ENCODE measurements at places on chromosomes 12 and 14.

- no peak for DNase-seq
Measured at GRCh38 chr12:121578230-121579189, 2.3 kb downstream of the KDM2B start.

DNA sequence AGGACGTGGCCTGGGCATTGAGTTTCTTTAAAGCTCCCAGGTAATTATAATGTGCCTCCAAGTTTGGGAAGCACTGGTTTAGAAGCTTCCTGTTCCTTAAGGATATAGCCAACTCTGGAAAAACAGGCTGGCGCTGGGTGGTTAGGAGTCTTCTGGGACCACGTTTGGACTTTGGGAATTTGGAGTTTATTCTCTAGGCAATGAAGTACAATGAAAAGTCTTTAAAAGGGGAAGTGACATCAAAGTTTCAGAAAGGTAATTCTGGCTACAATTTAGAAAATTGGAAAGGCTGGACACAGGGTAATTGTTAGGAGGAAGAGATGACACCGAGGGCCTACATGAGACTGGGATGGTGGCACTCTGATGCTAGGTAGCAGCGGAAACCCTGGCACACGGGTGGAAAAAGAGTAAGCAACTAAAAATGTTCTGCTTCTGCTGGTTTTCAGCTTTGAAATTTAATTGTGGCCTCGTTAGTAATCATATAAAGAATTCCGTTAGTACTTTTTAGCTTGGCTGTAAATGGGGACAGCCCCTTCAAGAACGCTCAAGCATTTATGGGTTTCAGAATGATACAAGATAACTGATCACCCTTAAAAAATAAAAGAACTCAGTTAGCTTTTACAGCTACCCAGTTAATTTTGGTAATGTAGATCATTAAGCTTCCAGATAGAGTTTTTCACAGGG is 12.7 kb upstream of the DCP1B start:
- no peak for DNase-seq

DNA sequence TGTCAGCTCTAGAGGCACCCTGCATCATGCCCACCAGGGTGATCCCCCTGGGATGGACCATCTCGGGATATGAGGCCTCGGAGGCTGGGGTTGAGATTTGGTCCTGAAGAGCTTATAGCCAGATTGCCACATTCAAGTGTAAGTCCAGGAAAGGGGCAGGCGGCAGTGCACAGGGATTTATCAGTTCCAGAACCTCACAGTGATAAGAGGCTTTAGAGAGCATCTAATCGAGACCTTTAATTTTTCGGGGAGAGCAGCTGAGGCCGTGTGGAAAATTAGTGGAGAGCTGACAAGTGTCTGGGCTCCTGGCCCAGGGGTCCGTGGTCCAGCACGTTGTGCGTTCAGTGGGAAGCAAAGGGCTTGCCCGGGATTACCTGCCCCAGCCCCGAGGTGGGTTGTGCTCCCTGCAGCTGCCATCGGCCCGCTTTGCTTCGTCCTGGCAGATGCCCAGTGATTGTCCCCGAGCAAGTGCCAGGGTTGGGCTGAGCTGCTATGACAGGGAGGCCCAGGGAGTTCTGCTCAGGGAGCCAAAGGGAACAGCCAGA is 52.1 kb downstream of the C14orf132 start:
- no peak for DNase-seq

GRCh38 chr14:74763803-74764531 is 851 bp downstream of the YLPM1 start:
- DNase-seq = no peak

GRCh38 chr12:14369311-14369710 is 3.8 kb downstream of the ATF7IP start:
- DNase-seq = no peak

DNA sequence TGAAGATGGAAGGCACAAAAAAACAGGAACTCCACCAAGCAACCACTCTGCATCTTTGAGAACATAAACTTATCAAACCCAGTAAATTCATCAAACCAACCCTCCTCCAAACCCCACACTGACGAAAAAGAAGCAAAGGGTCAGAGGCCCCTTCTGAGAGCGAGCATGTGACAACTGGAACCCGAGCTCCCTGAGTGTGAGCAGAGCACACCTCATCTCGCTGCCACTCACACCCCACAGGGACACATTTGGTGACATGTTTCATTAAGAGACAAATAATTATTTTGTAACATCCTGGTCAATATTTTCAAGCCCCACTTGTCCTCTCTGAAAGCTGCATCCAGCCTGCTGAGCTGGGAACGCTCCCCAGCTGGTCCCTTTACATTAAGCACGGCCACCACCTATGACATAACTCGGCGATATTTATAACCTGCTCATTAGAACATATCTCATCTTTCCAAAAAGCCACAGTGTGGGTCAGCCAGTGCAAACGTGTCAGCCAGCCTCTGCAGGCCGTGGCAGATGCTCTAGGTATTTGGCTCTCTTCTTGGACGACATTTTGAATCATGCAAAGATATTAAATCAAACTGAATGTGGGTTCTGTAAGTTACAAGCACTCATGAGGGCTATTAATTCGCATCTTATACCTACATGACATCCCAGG is 120.1 kb downstream of the TTC7B start:
- DNase-seq = no peak

GRCh38 chr12:19550626-19551025 is 111.3 kb downstream of the AEBP2 start:
- peak; percentile 41 for DNase-seq

GRCh38 chr14:78519863-78520262 is 349.7 kb downstream of the NRXN3 start:
- no peak for DNase-seq

GRCh38 chr14:38255673-38256532 is at the start of gene CLEC14A:
Gene CLEC14A, minus strand, starts transcription at chr14:38256093. Its CDS starts 71 bp downstream, at chr14:38256022.
- DNase-seq = no peak

GRCh38 chr12:122918827-122919226 is 22.9 kb upstream of the VPS37B start:
- DNase-seq = no peak

GRCh38 chr14:25003537-25003936 is 46.4 kb downstream of the STXBP6 start:
- DNase-seq = no peak

GRCh38 chr12:65656891-65657351 is 167.4 kb upstream of the HMGA2 start:
- DNase-seq = no peak

DNA sequence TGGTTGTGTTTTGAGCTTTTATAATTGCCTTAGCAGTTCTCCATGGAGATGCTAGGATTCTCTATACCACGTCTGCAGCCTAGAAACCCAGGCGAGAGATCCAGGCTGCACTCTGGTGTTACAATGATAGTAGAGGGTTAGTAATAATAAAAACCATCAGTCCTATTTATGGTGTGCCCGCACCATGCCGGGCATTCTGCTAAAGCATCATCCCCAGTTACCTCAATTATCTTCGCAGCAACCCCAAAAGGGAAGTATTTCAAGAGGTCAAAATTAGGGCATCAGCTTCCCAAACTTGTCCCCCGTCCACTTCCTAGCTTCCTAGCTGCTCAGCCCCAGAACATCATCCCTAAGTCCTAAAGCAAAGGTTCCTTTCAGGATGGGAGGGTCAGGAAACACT is 3.2 kb downstream of the SYNE3 start:
- no peak for DNase-seq
